Lung (tissue), 17 donors: ENCODE measurements at places on chromosomes 6 and 20. TPM values are rescaled to one million over a fixed set of nuclear protein-coding genes. Genes with fewer than 3 reads are reported as not detected.
A peak's percentile ranks its signal among the peaks of the same experiment; 100 is the strongest.

GRCh38 chr20:62627901-62628612, 14.2 kb upstream of the SLCO4A1 start:
- H3K4me3 ChIP-seq: no peak overlapping the region
- no peaks in the 10 kb centered on the region for H3K36me3 ChIP-seq
- peak; percentile 66 for DNase-seq
- no peak overlapping the region for H3K27ac ChIP-seq
- H3K4me1 ChIP-seq: peaks cover 12% of the 10 kb centered on the region
- H3K27me3 ChIP-seq: peaks cover 6% of the 10 kb centered on the region

GRCh38 chr6:4134841-4135664, at the start of gene ECI2:
Gene ECI2 (minus strand): TSS chr6:4135575. CDS start chr6:4135560, 15 bp downstream.
- peak within 1 kb of the TSS; percentile 87 for H3K27ac ChIP-seq
- DNase-seq: peak; percentile 74
- H3K4me1 ChIP-seq: peaks cover 15% of the 10 kb centered on the region
- H3K4me3 ChIP-seq: peak within 1 kb of the TSS; percentile 94

DNA sequence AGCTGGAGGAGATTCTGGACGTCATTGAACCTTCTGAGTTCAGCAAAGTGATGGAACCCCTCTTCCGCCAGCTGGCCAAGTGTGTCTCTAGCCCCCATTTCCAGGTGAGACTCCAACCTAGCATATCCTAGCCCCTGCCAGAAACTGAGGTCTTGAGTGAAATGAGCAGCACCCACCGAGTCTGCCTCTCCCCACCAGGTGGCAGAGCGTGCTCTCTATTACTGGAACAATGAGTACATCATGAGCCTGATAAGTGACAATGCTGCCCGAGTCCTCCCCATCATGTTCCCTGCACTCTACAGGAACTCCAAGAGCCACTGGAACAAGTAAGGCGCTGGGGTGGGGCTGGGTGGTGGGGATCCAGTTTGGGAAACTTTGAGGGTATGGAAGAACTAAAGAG, 4.6 kb downstream of the MEA1 start:
- H3K27me3 ChIP-seq: no peaks in the 10 kb centered on the region
- no peak overlapping the region for H3K27ac ChIP-seq
- DNase-seq: peak; percentile 47
- no peak overlapping the region for H3K4me3 ChIP-seq
- peaks cover 33% of the 10 kb centered on the region for H3K36me3 ChIP-seq

GRCh38 chr6:92114797-92115196, 1304.6 kb downstream of the EPHA7 start:
- no peaks in the 10 kb centered on the region for H3K27me3 ChIP-seq
- no peaks in the 10 kb centered on the region for H3K4me1 ChIP-seq
- no peaks in the 10 kb centered on the region for H3K36me3 ChIP-seq
- H3K4me3 ChIP-seq: no peak overlapping the region
- peak; percentile 34 for DNase-seq
- no peak overlapping the region for H3K27ac ChIP-seq

- no peaks in the 10 kb centered on the region for H3K36me3 ChIP-seq
- no peak overlapping the region for H3K4me3 ChIP-seq
- no peaks in the 10 kb centered on the region for H3K27me3 ChIP-seq
- no peak overlapping the region for H3K27ac ChIP-seq
- DNase-seq: peak; percentile 64
- H3K4me1 ChIP-seq: no peaks in the 10 kb centered on the region
Measured at GRCh38 chr6:147922799-147923198, 414.3 kb downstream of the SAMD5 start.

GRCh38 chr6:41442800-41443501, 103.2 kb upstream of the FOXP4 start:
- no peak overlapping the region for H3K4me3 ChIP-seq
- H3K4me1 ChIP-seq: peaks cover 20% of the 10 kb centered on the region
- DNase-seq: peak; percentile 92
- no peaks in the 10 kb centered on the region for H3K36me3 ChIP-seq
- H3K27me3 ChIP-seq: no peaks in the 10 kb centered on the region

- no peak overlapping the region for H3K4me3 ChIP-seq
- H3K27ac ChIP-seq: no peak overlapping the region
- no peak for DNase-seq
- H3K27me3 ChIP-seq: no peaks in the 10 kb centered on the region
- H3K36me3 ChIP-seq: no peaks in the 10 kb centered on the region
- peaks cover 3% of the 10 kb centered on the region for H3K4me1 ChIP-seq
Measured at GRCh38 chr20:4017051-4017712, 1.8 kb upstream of the RNF24 start.

GRCh38 chr6:90297115-90297866, 648 bp upstream of the BACH2 start:
- peak overlapping the region; percentile 10 for H3K4me3 ChIP-seq
- H3K4me1 ChIP-seq: peaks cover 11% of the 10 kb centered on the region
- H3K36me3 ChIP-seq: no peaks in the 10 kb centered on the region
- DNase-seq: peak; percentile 67

CRISP3 gene
- 1.1 TPM for total RNA-seq

KIAA0408 gene
- total RNA-seq: 28.7 TPM

PLA2G7 gene
- 9.4 TPM for total RNA-seq

POPDC3 gene
- total RNA-seq: 0.18 TPM
